ENCODE measurements at places on chromosomes 4 and X.

GRCh38 chrX:20863649-20864048, 510.6 kb upstream of the CNKSR2 start:
- DNase-seq, result no peak

DNA sequence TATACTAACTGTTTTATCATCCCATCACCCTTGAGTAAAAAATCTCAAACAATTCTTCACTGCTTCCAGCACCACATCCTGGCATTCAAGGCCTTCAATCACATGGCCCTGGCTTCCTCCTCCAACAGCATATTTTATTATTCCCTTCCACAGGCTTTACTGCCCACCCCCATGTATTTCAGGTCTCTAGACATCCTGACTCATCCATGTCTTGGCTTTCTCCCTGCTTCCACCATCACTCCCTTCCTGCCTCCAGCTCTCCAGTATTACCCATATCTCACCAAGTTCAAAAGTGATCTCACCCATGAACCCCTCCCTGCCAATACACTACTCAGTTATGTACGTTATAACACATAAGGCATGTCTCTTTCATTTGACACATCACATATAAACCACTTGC, 34.7 kb upstream of the PLAC1 start:
- no peak for DNase-seq

DNA sequence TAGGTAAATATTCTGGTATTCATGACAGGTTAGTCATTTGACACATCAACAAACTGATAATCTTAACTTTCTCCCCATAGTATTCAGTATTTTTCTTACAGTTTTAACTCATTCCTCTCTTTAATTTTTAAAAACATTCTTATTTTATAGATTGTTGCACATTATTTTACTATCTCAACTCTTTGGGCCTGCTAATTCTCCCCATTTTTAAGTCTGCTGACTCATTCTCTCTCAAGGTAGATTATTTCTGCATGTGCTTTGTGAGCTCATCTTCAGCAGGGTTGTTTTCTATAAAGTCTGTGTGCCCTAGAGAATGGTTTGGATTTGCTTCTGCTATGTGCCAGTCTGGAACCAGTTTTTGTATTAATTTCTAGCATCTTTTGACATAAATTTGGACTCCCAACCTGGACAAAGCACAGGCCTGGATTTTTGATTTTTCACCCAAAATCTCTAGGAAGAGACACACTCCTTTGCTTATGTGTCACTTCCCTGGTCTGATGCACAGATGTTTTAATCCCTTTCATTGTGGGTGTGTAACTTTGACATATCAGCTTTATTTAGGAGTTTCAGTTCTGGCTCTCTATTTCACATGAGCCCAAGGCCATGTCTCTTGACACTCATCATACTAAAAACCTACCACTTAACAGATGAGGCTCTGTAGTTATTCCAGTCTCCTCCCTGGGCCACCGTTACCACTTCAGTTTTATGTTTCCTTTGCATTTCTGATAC, 194.3 kb upstream of the PGRMC2 start:
- DNase-seq, result no peak

DNA sequence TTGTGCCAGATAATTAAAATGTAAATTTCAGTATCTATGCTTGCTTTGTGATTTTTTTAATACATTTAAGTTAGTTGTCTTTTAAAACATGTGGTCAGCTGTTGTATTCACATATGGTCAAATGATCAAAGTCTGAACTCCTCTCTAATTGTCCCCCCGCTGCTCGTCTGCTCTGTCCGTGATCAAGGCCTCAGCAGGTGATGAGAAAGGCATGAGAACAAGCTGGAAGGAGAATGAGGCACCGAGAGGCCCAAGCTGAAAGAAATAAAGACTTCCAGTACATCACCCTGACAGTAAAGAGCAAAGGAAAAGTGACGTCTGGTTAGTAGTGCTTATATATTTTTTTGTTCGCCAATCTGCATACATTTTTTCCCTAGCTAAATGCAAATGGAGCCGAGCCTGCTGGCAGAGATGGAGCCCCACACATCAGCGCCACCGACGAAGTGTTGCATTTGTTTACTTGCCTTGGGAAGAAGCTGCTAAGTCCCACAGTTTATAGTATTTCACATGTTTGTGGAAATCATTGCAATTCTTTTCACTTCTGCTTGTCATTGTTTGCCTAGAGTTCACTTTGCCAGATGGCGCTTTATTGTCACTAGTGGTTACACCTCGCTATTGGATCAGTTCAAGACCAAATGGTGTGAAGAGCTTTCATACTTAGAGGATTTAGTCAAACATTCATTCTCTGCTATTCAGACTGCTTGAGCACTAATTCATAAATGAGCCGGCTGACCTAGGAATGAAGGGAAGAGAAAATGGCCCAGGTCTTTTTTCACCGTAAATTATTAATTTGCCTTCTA, 181.5 kb downstream of the ZIC3 start:
- no peak for DNase-seq

- peak; percentile 54 for DNase-seq
Observed at GRCh38 chr4:186725469-186726425, 2.1 kb upstream of the FAT1 start.

- no peak for DNase-seq
Observed at GRCh38 chr4:176569301-176569700, 223.4 kb downstream of the VEGFC start.

GRCh38 chrX:39527025-39527424, 570.7 kb downstream of the BCOR start:
- no peak for DNase-seq
